ENCODE measurements at places on chromosomes 4 and X. TPM values are rescaled to one million over a fixed set of nuclear protein-coding genes. Genes with fewer than 3 reads are reported as not detected.

DNA sequence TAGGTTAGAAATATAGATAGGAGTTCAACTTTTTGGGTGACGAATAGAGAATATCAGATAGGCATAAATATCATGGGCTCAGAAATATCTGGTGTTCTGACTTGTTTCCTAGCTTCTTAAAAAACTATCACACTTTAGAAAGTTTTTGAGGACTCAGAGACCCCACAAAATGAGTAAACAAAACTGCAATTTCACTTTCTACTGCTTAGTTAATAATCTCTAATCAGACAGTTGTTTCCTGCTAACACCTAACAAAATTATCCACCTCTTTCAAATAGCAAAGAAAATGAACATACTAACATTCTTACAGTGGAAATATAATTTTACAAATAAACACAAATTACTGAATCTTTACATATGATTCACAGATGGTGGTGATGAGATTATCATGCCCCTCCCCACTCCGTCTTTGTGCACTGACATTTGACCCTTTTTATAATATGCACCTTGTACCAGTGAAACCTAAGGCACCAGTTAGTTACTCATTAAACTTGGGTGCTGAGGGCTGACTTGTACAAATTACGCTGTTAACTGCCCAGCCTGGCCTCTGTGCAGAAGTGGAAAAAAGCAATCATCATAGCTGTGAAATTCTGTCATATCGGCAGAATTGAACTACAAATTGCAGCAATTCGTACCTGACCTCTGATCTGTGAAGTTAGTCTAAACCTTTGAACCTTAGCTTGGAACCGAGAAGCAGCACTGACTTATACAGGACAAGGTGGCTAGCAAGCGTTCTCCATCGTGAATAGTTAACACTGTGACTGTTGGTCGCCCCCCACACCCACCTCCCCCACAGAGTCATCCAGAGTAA is 138.7 kb downstream of the CHRNA9 start:
- H3K27me3 ChIP-seq: no peaks in the 10 kb centered on the region
- H3K4me1 ChIP-seq: peaks cover 14% of the 10 kb centered on the region
- DNase-seq: no peak
- no peaks in the 10 kb centered on the region for H3K36me3 ChIP-seq
- H3K4me3 ChIP-seq: no peak overlapping the region

GRCh38 chr4:168528131-168528949 is 31.5 kb downstream of the PALLD start:
- no peak overlapping the region for H3K4me3 ChIP-seq
- H3K27ac ChIP-seq: no peak overlapping the region
- DNase-seq: peak; percentile 37
- H3K36me3 ChIP-seq: peaks cover 7% of the 10 kb centered on the region
- H3K4me1 ChIP-seq: no peaks in the 10 kb centered on the region

GRCh38 chrX:2401201-2401589 is 99.6 kb downstream of the DHRSX start:
- DNase-seq: peak; percentile 16
- H3K27ac ChIP-seq: no peak overlapping the region
- no peaks in the 10 kb centered on the region for H3K4me1 ChIP-seq
- H3K4me3 ChIP-seq: no peak overlapping the region
- no peaks in the 10 kb centered on the region for H3K36me3 ChIP-seq

DNA sequence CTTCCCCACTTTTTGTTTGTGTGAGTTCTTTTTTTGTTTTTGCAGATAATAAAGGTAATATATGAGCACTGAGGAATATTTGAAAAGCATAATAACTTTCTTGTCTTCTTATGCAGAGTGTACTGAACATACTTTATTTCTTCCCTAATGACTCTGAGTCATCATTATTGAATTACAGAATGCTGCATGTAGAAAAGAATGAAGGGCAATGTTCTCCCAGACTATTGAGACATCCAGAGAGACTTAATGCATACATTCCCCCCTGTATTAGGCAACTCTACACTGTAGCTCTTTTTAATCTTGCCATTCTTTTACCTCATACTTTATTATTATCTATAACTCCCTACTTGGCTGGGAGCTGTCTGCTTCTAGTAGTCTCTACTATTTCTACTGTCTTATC is 240.5 kb upstream of the ANKRD50 start:
- no peak overlapping the region for H3K27ac ChIP-seq
- no peaks in the 10 kb centered on the region for H3K4me1 ChIP-seq
- DNase-seq: no peak
- no peaks in the 10 kb centered on the region for H3K36me3 ChIP-seq

DNA sequence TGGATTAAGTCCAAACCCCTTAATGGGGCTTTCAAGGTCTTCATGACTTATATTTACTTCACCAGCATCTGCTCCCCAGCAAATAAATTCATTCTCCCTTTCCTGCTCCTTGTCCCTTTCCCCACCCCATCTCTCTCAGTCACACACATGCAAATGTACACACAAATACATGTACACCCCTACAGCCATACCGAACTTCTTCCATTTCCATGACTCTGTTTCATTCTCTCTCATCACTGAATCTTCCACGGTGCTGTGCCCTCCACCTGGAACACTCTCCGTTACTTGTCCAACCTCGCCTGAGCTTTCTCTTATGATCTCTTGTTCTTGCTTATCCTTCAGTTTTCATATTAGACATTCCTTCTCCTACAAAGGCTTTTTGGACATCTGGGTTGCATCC is 22.0 kb upstream of the RPA4 start:
- no peak overlapping the region for H3K27ac ChIP-seq
- H3K36me3 ChIP-seq: no peaks in the 10 kb centered on the region
- peaks cover 4% of the 10 kb centered on the region for H3K4me1 ChIP-seq
- no peaks in the 10 kb centered on the region for H3K27me3 ChIP-seq
- DNase-seq: no peak
- H3K4me3 ChIP-seq: no peak overlapping the region

GRCh38 chr4:74453829-74454742 is 9.2 kb downstream of the AREG start:
- no peaks in the 10 kb centered on the region for H3K27me3 ChIP-seq
- no peak for DNase-seq
- no peak overlapping the region for H3K4me3 ChIP-seq
- H3K27ac ChIP-seq: no peak overlapping the region
- H3K4me1 ChIP-seq: no peaks in the 10 kb centered on the region

GRCh38 chrX:85836868-85837267 is 210.5 kb downstream of the CHM start:
- no peaks in the 10 kb centered on the region for H3K4me1 ChIP-seq
- no peaks in the 10 kb centered on the region for H3K27me3 ChIP-seq

- H3K4me3 ChIP-seq: no peak overlapping the region
- peaks cover 40% of the 10 kb centered on the region for H3K4me1 ChIP-seq
- no peaks in the 10 kb centered on the region for H3K27me3 ChIP-seq
- DNase-seq: no peak
Observed at GRCh38 chr4:143374771-143375170, 38.1 kb downstream of the GAB1 start.

- no peak for DNase-seq
- no peaks in the 10 kb centered on the region for H3K27me3 ChIP-seq
- H3K4me1 ChIP-seq: peaks cover 2% of the 10 kb centered on the region
- H3K4me3 ChIP-seq: no peak overlapping the region
- H3K36me3 ChIP-seq: no peaks in the 10 kb centered on the region
Observed at GRCh38 chrX:152900937-152901445, 3.1 kb downstream of the ZNF185 start.

GRCh38 chrX:134715930-134716619 is 57.8 kb upstream of the PLAC1 start:
- DNase-seq: no peak
- no peak overlapping the region for H3K27ac ChIP-seq
- H3K4me3 ChIP-seq: no peak overlapping the region
- peaks cover 4% of the 10 kb centered on the region for H3K4me1 ChIP-seq

GRCh38 chr4:155592179-155592937 is 74.3 kb upstream of the GUCY1A1 start:
- H3K27ac ChIP-seq: no peak overlapping the region
- no peaks in the 10 kb centered on the region for H3K27me3 ChIP-seq
- no peaks in the 10 kb centered on the region for H3K36me3 ChIP-seq

- H3K36me3 ChIP-seq: no peaks in the 10 kb centered on the region
- H3K27ac ChIP-seq: no peak overlapping the region
- peaks cover 4% of the 10 kb centered on the region for H3K4me1 ChIP-seq
- DNase-seq: peak; percentile 89
- H3K4me3 ChIP-seq: no peak overlapping the region
Observed at GRCh38 chr4:38322714-38323113, 341.3 kb upstream of the KLF3 start.

GRCh38 chr4:19417256-19417655 is 834.4 kb upstream of the SLIT2 start:
- H3K4me1 ChIP-seq: no peaks in the 10 kb centered on the region
- no peak overlapping the region for H3K4me3 ChIP-seq
- no peaks in the 10 kb centered on the region for H3K27me3 ChIP-seq

- H3K36me3 ChIP-seq: peaks cover 5% of the 10 kb centered on the region
- DNase-seq: no peak
- H3K4me3 ChIP-seq: no peak overlapping the region
Observed at GRCh38 chr4:17846266-17846665, 35.5 kb downstream of the NCAPG start.

BEX1 gene
- total RNA-seq: 179 TPM

RAB33B gene
- 6.6 TPM for total RNA-seq

GYPB gene
- total RNA-seq: not detected

FAM53A gene
- 7.1 TPM for total RNA-seq

VCX3B gene
- total RNA-seq: 1.3 TPM

MAPK10 gene
- 13.4 TPM for total RNA-seq

C4orf33 gene
- total RNA-seq: 3.7 TPM

RBPJ gene
- 50.3 TPM for total RNA-seq

SPRY1 gene
- total RNA-seq: 32.4 TPM

HSD17B13 gene
- 0.18 TPM for total RNA-seq

KLKB1 gene
- 0.09 TPM for total RNA-seq

Measured in cardiac muscle cell (in vitro differentiated cells and primary cell).